ENCODE measurements at places on chromosomes 12 and 14.

DNA sequence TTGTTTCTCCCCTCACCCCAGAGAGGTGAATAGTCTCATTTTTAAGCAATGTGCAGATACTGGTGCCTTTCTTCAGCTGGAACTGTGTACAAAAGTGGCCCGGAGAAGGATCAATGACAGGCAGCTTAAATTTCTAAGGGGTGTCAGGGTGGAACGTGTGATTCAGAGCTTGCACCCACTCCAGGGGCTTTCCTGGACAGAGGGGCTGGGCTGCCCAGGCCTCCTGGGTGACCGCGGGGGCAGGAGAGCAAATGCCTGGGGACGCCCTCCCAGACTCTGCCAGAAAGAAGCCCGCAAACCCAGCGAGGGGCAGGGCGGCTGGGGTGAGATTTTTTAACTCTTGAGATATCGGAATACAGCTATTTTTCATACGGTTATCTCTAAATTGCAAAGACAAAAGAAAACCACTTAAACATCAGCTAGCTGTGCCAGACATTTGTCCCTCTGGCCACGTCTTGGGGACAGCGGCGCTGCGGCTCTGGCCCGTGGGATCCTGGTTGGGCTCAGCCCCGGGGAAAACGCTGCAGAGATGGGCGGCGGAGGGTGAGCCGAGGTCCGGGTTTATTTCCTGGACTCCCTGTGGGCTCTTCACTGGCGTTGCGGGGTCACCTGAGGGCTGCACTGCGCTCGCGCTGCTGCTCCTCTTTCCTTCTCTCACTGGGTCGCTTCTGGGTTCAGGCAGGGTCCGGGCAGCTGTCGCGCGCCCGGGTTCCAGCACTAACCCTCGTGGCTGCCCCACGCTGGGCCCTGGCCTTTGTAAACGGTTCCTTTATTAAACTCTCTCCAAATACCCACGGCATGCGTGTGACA is 35.8 kb downstream of the NFKBIA start:
- DNase-seq, result no peak

- no peak for DNase-seq
Observed at GRCh38 chr14:97281741-97282140, 484.6 kb downstream of the VRK1 start.

DNA sequence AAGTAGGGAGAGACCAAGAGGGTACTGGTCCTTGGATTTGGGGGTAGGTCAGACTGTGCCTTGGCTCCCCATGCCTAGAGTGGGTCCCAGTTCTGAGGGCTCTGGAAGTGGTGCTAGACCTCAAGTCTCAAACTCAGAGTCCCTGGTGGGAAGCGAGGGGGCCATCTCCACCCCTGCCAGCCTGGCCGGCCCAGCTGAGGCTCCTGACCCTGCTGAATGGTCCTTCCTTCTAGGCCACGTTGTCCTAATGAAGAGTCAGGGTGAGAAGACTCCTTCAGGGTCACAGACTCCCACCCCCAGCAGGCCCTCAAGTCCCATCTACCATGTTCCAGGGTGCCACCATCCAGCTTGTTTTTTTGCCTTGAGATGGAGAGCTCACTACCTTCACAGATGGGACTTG is 12.9 kb downstream of the SERPINA6 start:
- no peak for DNase-seq

DNA sequence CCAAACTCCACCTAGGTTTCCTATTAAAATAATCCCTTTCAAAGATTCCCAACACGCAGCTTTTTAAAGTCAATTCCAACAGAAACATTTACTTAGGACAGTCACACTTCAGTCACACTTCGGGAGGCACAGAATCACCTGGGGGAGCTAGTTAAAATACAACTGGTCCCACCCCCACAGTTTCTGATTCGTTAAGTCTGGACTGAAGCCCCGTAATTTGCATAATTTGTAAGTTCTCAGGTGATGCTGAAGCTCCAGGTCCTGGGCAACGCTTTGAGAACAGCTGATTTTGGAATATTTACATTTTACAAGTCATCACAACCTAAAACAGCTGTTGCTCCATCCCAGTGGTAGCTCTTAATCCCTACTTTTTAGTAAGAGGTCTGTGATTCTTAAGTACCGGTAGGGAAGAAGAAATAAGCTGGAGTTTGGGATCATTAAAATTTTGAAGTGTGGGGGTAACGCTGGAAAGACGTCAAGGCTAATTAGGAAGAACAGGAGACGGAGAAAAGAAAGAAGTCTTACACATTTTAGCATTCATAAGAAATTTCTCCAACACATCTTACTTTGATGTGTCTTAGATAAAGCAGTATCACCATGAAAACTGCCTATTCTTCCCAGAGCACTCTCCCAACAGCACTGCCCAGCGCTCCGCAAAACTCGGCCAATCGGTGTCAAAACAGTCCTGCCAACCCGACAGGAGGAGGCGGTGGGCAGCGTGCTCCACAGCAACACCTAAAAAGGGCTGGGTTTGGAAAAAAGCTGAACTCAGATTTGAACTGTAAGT is 1.1 kb downstream of the IPO8 start:
- DNase-seq, result peak; percentile 49
